ENCODE measurements at places on chromosomes 11 and 22.

GRCh38 chr11:110613197-110613918 lies 98.9 kb downstream of the ARHGAP20 start:
- no peak for DNase-seq

DNA sequence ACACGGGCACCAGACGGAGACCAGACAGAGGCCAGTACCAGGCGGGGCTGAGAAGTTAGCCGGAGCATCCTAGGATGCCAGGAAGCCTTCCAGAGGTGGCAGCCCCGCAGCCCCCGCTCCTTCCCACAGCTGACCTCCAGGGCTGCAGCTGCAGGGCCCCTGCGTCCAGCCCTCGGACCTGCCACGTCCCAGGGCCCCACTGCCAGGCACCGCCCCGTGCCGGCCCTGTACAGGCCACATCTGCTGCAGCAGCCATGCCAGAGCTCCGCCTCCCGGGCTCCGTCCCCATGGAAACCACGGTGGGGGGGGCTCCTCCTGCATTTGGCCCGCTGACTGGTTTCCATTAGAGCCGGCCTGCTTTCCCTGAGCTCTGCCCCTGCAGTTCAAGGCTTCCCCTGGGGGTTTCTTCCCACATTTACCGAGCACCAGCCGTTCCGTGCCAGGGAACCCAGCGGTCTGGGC lies 62.5 kb upstream of the PPARA start:
- no peak for DNase-seq

DNA sequence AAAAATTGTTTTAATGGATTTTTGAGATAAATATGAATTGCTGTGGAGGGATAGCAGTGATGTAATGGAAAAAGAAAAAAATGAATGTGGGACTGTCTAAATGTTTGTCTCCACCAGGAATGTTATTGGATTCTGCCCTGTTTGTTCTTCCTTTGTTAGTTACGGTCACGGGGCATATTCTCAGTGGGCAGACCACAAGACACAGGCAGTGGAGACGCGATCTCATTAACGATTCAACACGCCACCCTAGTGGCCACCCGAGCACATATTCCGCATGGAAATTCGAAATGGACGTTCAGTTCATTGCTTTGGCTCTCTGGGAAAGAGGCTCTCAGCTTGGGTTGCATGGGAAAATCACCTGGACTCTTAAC lies 151.8 kb upstream of the TTC12 start:
- no peak for DNase-seq

GRCh38 chr11:46296528-46297448 lies 19.3 kb downstream of the CREB3L1 start:
- no peak for DNase-seq

DNA sequence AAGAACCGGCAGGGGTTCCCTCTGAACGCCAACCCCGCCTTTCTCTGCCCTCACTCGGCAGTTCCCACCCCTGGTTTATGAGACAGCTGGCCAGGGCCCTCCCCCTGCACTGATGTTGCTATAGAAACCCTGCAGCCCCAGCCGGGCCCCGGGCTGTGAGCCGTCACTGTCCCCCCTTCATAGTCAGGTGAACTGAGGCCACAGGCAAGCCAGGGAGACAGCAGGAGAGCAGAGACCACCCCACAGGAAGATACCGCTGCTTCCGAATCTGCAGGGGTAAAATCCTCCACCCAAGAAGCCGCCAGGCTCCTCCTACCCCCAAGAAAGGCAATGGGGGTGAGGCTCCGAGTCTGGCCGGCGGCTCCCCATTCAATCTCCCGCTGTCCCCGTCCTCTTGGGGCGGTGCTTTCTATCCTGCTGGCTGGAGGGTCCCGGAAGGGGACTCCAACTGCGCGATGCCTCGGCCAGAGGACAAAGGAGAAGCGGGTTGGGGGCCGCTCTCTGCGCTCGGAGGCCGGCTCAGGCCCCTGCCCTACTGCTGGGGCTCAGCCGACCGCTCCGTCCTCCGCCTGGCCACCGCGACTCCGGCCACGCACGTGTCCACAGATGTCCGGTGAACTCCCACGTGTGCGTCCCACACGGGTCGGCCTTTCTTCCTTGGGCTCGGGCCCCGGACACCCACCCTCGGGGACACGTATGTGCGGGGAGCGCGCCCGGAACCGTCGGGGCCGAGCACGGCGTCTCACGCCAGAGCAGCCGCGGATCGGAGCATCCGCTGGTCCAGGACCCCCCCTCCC lies 587 bp downstream of the SLC25A22 start:
- peak; percentile 61 for DNase-seq

DNA sequence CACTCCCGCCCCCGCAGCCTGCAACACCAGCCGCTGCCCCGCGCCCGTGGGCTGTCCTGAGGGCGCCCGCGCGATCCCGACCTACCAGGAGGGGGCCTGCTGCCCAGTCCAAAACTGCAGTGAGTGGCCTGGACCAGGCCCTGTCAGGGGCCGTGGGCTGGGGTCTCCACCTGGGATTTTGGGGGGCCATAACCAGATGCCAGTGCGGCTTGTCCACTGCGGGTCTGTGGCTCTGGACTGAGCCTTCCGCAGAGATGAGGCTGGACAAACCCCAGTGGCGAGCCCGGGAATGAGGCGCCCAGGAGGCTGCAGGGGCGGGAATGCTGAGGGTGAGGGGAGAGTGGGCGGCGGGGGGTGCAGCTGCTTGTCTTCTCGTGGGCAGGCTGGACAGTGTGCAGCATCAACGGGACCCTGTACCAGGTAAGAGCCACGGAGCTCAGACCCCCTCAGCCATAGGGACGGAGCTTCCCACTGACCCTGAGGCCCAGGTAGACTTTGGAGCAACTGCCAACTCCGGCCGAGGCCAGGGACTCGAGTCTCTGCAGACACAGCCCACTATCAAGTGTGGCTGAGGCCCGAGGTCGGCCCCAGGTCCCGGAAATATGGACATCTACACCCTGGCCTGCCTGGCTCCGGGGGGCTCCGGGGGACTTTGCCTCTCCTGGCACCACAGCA lies 24.8 kb upstream of the MUC5B start:
- DNase-seq, result no peak

DNA sequence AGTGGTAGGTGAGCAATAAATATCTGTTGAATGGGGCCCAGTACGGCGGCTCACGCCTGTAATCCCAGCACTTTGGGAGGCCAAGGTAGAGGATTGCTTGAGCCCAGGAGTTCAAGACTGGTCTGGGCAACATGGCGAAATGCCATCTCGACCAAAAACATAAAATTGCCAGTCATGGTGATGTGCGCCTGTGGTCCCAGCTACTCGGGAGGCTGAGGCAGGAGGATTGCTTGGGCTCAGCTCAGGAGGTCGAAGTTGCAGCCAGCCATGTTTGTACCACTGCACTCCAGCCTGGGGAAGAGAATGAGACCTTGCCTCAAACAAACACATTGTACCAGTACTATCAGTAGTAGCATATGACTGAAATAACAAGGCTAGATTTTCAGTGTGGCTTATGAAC lies 4.2 kb downstream of the SGSM3 start:
- DNase-seq, result no peak

- no peak for DNase-seq
These were observed 20.1 kb upstream of the NNMT start for GRCh38 chr11:114276077-114276476.

DNA sequence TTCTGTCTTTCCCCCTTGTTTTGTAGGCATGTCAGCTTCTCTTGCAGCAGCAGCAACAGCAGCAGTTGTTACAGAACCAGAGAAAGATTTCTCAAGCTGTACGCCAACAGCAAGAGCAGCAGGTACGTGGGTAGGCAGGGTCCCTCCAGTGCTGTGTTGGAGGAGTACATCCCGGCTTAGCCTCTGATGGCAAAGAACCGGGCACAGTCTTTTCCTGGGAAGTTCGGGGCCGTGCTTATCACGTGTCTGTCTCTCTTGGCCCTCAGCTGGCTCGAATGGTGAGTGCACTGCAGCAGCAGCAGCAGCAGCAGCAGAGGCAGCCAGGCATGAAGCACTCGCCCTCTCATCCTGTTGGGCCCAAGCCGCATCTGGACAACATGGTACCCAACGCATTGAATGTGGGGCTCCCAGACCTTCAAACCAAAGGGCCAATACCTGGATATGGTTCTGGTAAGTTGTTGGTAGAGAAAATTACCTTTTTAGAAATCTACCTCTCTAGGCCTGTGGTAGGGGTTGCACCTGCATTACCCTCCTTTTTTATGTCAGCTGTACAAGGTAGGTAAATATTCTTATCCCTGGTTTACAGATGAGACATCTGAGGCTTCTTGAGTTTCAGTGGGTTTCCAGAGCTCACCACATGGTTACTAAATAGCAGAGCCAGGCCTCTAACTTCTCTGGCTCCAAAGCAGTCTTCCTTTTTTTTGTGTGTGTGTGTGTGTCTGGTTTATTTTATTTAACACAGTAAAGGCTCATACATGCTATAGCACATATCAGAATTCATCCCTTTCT lies 45.2 kb upstream of the ADSL start:
- DNase-seq, result no peak

DNA sequence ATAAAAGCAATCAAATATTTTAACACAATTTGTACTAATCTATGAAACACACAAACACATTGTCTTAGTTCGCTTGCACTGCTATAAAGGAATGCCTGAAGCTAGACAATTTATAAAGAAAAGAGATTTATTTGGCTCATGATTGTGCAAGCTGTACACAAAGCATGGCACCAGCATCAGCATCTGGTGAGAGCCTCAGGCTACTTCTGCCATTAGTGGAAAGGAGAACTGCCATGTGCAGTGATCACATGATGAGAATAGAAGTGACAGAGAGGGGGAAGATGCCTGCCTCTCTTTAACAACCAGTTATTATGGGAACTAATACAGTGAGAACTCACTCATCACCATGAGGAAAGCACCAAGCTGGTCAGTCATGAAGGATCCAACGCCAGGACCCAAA lies 105.1 kb downstream of the GUCY1A2 start:
- no peak for DNase-seq

- no peak for DNase-seq
These were observed 36.0 kb upstream of the PICK1 start for GRCh38 chr22:38021206-38021605.

DNA sequence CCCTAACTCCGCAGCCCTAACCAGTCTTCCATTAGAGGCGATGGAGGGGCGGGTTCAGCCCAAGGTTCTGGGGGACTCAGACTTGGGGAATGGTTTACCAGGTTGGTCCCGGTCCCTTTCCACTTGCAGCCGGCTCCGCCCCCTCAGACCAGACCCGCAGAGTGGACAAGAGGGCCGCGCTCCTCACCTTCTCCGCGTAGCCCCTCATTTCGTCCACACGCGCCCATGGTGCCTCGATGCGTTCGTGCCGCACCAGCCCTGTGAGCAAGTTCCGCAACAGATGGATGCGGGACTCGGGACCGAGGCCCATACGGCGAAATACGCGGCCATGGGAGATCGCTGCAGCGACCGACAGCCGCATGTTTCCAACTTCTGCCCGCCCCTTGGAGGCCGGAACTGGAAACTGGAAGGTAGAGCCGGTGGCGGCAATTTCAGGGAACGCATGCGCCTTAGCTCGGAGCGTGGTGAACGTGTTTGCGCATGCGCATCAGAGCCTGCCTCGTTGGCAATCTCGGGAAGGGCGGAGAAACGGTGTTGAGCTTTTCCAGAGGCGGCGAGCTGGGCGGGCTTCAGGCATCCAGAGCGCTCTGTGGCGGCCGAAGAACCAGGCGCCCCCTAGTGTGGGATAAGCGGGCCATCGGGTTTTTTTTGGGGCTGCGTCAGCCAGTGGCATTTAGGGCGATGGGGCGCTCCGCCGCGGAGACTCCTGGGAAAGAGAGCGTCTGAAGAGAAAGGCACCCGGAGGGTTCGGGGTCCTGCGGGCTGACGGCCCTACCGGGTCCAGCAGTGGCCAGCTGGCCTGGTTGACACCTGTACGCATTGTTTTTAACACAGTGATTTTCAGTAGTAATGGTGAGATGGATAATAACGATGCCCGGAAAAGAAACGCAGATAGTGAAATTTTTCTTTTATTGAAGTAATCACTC lies at the start of gene MRPL17:
Gene MRPL17, minus strand, starts transcription at position 405 of the 926 bp plus-strand sequence. Its CDS starts 44 bp downstream, at position 361.
- peak; percentile 98 for DNase-seq

- no peak for DNase-seq
These were observed 91.8 kb downstream of the APIP start for GRCh38 chr11:34824425-34824824.
